ENCODE measurements at places on chromosomes 2 and 18.

- DNase-seq, result no peak
Observed at GRCh38 chr2:118582058-118582457, 265.4 kb downstream of the EN1 start.

- no peak for DNase-seq
Observed at GRCh38 chr2:129891341-129892320, 87.8 kb upstream of the RAB6C start.

DNA sequence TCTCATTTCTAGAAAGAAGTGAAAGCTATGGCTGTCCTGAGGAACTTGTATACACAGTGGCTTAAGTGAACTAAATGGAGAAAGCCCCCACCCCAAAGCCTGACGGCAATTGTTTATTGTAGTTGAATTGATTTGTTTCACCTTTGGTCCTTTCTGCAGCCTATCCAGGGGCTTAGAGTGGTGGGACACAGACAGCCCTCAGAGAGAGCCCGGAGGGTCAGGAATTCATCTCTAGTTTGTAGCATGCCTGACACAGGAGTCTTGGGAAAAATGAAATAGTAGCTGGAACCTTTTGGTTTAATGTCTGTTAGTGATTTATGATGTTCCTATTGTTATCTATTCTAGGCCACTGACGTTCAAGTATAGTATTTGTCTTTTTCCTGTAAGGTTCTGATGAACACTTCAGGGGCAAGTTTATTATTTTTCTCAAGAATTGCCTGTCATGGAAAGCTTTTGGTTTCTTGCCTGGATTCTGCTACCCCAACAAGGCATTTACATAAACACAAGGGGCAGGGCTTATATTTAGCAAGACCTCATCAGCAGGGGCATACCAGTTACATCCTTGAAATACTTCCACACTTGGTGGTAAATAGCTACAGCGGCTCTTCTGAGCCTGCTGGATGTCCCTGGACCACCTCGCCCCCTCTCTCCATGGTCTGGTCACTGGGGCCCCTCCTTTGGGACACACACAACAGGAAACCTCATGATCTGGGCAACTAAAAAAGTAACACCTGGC is 44.4 kb downstream of the KCNE4 start:
- DNase-seq, result no peak

- DNase-seq, result no peak
Observed at GRCh38 chr18:49616618-49617328, 54.9 kb downstream of the LIPG start.

- DNase-seq, result no peak
Observed at GRCh38 chr2:117523711-117524238, 290.7 kb upstream of the DDX18 start.

GRCh38 chr2:207720517-207721187 is 9.2 kb downstream of the CCNYL1 start:
- no peak for DNase-seq

DNA sequence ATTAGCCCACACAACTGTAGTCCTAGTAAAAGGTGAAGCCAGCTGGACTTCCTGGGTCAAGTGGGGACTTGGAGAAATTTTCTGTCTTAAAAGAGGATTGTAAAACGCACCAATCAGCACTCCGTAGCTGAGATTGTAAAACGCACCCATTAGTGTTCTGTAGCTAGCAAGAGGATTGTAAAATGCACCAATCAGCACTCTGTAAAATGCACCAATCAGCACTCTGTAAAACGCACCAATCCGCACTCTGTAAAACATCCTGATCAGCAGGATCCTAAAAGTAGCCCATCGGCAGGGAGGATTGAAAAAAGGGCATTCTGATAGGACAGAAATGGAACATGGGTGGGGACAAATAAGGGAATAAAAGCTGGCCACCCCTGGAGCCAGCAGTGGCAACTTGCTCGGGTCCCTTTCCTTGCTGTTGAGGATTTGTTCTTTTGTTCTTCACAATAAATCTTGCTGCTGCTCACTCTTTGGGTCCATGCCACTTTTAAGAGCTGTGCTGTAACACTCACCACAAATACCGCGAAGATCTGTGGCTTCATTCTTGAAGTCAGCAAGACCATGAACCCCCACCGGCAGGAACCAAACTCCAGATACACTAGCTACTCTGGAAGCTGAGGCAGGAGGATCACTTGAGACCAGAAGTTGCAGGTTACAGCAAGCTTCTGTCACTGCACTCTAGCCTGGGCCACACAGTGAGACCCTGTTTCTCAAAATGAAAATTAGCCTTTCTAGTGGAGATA is 102.6 kb downstream of the HS6ST1 start:
- no peak for DNase-seq

GRCh38 chr2:207606829-207607228 is 18.4 kb downstream of the METTL21A start:
- DNase-seq, result no peak

GRCh38 chr18:59446012-59446411 is 86.9 kb upstream of the LMAN1 start:
- DNase-seq, result peak; percentile 35

DNA sequence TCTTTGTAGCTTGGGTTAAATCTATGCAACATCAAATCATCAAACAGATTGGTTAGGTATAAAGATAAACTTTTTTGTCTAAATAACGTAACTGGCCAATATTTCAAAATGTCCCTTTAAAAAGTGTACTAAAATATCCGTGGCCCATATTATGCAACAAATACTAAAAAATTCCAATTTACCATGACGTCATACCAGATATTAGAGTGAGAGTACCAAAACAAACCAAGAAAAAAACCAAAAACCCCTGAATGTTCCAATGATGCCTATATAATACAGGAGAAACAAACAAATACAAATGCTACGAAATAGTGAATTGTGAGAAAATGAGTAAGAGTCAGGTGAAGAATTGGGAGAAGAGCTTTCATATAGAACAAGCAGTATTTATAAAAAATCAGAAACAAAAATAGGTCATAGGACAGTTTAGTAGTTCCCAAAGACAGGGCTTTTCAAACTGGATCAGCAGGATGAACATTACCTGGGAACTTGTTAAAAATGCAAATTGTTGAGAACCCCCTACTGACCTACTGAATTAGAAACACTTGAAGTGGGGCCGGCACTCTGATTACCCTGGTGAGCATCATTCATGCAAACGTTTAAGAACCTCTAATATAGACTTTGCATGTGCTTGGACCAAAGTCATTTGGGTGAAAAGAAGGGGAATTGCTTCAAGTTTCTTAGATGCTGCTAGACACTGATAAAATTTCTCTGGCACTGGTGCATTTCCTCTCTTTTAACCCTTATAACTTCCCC is 753.7 kb downstream of the DSC3 start:
- peak; percentile 5 for DNase-seq

Data from iPS DF 19.7 (cell line).